ENCODE measurements at places on chromosomes 13 and 19. TPM values are rescaled to one million over a fixed set of nuclear protein-coding genes. Genes with fewer than 3 reads are reported as not detected.

- no peak overlapping the region for H3K4me3 ChIP-seq
- H3K4me1 ChIP-seq: peaks cover 70% of the 10 kb centered on the region
- H3K36me3 ChIP-seq: peaks cover 3% of the 10 kb centered on the region
Measured at GRCh38 chr19:38675611-38676010, 28.2 kb downstream of the ACTN4 start.

Gene ZNF181
- 4.2 TPM for total RNA-seq

Gene QPCTL
- total RNA-seq: 16.8 TPM

Gene SPRED3
- 5.5 TPM for total RNA-seq

Data from activated CD4-positive, alpha-beta memory T cell treated with anti-CD3 and anti-CD28 coated beads for 36 hours (primary cell).